ENCODE measurements at places on chromosomes 3 and 15.

GRCh38 chr3:129596194-129597086 lies 10.0 kb downstream of the PLXND1 start:
- DNase-seq = no peak

- no peak for DNase-seq
Measured at GRCh38 chr15:67511606-67512005, 9.3 kb upstream of the C15orf61 start.

GRCh38 chr3:114727373-114727772 lies 419.7 kb downstream of the ZBTB20 start:
- no peak for DNase-seq

GRCh38 chr3:180252683-180253082 lies 215.9 kb upstream of the PEX5L start:
- DNase-seq = no peak

- DNase-seq = no peak
Measured at GRCh38 chr3:165839296-165840076, 2.3 kb upstream of the BCHE start.

DNA sequence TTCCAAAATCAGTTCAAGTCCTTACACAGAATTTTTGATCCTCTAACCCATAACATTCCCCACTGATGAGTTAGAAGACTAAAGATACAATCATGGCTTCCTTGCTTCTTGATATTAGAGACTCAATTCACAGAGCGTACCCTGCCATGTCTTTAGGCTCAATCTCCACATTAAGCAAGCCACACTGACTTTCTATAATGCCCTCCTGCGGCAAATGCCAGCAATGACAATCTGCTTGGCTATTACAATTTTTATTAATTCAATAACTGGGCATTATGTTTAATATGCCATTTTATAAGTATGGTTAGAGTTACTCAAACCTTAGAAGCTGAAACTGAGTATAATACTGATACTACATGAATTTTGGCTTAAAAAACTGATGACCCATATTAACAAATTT lies 479.7 kb upstream of the NR2F2 start:
- DNase-seq = no peak

DNA sequence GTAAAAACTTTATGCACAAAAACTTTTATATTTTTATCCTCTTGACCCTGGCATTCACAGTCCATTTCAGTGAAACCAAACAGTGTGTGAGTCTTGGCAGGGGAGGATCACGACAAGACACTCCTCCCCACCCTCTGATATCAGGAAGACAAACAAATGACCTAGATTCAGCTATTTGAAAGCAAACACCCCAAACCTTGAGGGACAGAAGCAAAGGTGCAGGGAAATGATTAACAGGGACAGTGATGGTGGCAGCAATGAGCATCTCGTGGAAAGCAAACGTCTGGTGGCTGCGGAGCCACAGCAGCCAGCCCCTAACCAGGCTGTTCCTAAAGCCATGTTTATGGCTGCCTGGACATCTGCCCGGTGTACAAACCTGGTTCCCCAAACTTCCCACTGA lies 52.1 kb downstream of the FSIP1 start:
- no peak for DNase-seq

GRCh38 chr3:157920822-157921700 lies 185.2 kb downstream of the SHOX2 start:
- DNase-seq = no peak

- DNase-seq = no peak
Measured at GRCh38 chr15:31352911-31353811, 26.5 kb downstream of the KLF13 start.

GRCh38 chr3:67415511-67415910 lies 238.9 kb downstream of the SUCLG2 start:
- no peak for DNase-seq

- no peak for DNase-seq
Measured at GRCh38 chr3:30350011-30350410, 256.4 kb upstream of the TGFBR2 start.

Measured in hematopoietic multipotent progenitor cell treated with erythropoietin and hydrocortisone succinate and interleukin-3 and kit ligand, for 17 days (in vitro differentiated cells).